ENCODE measurements at places on chromosomes 3 and 15.

DNA sequence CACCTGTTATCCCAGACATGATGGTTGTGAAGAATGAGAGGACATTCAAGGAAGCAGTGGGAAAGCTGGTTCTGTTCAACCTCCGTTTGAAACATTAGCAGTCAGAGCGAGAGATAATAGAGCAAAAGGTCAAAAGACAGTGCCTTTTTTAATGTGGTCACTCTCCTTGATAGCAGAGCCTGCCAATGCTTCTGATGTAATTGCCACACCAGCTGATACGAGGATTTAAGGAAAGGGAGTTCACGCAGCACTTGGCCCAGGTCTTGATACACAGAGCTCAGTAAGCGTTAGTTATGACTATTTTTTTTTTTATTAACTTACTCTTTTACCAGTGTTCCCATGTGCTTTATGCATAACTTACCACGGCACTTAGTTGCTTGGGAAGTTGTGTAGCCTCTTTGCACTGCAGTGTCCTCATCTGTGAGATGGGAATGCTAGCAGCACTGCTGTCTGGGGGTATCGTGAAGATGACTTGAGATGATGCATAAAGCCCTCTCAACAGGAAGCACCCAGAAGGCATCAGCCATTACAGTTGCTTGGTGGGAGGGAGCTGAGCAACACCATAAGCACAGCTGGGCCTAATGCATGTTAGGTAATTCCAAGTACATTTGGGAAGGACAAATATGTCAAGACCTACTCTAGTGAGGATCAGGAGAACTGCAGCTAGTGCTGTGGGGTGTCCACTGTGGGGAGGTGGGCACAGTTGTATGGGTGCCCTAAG, 123.3 kb upstream of the RASGRP1 start:
- no peak for DNase-seq

DNA sequence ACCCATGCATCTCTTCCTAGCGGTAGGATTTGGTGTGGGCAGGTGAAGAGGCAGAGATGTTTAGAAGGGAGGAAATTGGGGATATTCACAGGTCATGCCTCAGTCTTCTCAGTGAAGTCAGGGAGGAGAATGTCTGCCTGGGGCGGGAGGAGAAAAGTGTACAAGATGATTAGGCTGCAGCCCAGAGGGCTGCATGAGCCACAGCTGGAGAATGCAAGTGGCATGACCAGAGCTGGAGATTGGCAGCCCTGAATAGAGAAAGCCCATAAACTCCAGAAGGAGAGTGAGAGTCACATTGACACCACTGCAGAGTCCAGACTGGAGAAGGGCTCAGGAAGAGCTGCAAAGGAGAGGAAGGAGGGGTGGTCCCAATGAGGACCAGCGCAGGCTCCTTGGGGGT, 22.6 kb downstream of the PDHB start:
- DNase-seq = no peak

- DNase-seq = no peak
Measured at GRCh38 chr3:175948041-175948440, 1088.9 kb downstream of the NAALADL2 start.

- DNase-seq = no peak
Measured at GRCh38 chr3:88075072-88075471, 16.0 kb downstream of the ZNF654 start.

Data from NCI-H460 (cell line).